ENCODE measurements at places on chromosomes 7 and 10. TPM values are rescaled to one million over a fixed set of nuclear protein-coding genes. Genes with fewer than 3 reads are reported as not detected.
A peak's percentile ranks its signal among the peaks of the same experiment; 100 is the strongest.

Gene CYP2W1
- total RNA-seq, result not detected

Gene PAX4
- total RNA-seq, result not detected

Gene LDB3
- total RNA-seq, result under 0.01 TPM

GRCh38 chr7:71507680-71508602 lies 376.0 kb downstream of the GALNT17 start:
- no peak overlapping the region for H3K4me3 ChIP-seq
- H3K27me3 ChIP-seq, result no peaks in the 10 kb centered on the region
- no peak overlapping the region for H3K27ac ChIP-seq
- no peaks in the 10 kb centered on the region for H3K4me1 ChIP-seq
- DNase-seq, result no peak
- no peaks in the 10 kb centered on the region for H3K36me3 ChIP-seq

- DNase-seq, result no peak
- H3K4me1 ChIP-seq, result no peaks in the 10 kb centered on the region
- no peak overlapping the region for H3K27ac ChIP-seq
- H3K27me3 ChIP-seq, result peaks cover 13% of the 10 kb centered on the region
- no peak overlapping the region for H3K4me3 ChIP-seq
Measured at GRCh38 chr7:143354376-143354775, 8.1 kb downstream of the FAM131B start.

GRCh38 chr7:34260279-34260678 lies 354.9 kb downstream of the BMPER start:
- no peaks in the 10 kb centered on the region for H3K36me3 ChIP-seq
- H3K4me1 ChIP-seq, result peaks cover 6% of the 10 kb centered on the region
- no peak overlapping the region for H3K4me3 ChIP-seq
- no peaks in the 10 kb centered on the region for H3K27me3 ChIP-seq

DNA sequence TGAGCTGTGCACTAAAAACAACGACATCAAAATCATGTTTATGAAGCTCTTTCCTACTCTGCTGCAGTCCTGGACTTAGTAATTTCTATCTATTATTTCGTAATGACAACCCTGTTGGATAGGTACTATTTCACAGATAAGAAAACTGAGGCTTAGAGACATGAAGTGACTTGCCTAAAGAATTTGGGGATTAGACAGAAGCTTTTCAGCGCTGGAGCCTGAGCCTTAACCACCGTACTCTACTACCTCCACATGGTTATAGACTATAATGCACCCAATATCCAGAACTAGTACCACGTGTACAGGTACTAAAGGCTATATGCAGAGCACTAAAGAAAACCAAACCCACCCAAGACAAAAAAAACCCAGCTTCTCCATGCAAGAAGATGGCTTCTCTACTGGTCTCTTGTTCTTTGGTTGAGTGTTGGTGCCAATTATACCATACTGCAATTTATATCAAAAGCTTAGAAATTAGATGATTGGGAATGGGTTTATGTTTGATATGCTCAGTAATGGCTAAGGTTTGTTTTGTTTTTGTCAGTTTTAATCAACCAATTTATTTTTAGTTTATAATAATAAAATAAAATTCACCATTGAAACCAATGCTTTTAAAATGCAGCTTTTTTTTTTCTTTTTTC lies 6.5 kb upstream of the SNX10 start:
- no peak overlapping the region for H3K27ac ChIP-seq
- H3K27me3 ChIP-seq, result no peaks in the 10 kb centered on the region
- H3K4me1 ChIP-seq, result no peaks in the 10 kb centered on the region
- DNase-seq, result no peak
- H3K4me3 ChIP-seq, result no peak overlapping the region
- no peaks in the 10 kb centered on the region for H3K36me3 ChIP-seq

- peak overlapping the region; percentile 46 for H3K4me3 ChIP-seq
- H3K4me1 ChIP-seq, result no peaks in the 10 kb centered on the region
- no peaks in the 10 kb centered on the region for H3K27me3 ChIP-seq
- peak; percentile 30 for DNase-seq
- no peaks in the 10 kb centered on the region for H3K36me3 ChIP-seq
- H3K27ac ChIP-seq, result no peak overlapping the region
Measured at GRCh38 chr7:22452142-22452959, 47.6 kb downstream of the STEAP1B start.
